ENCODE measurements at places on chromosomes 12 and 14.
A peak's percentile ranks its signal among the peaks of the same experiment; 100 is the strongest.

- no peak for DNase-seq
Measured at GRCh38 chr12:16347391-16348298, at the start of gene MGST1. MGST1 (plus strand) TSS chr12:16347645; CDS start chr12:16354253, 6,608 bp downstream.

- DNase-seq: no peak
Measured at GRCh38 chr12:29893002-29893401, 109.3 kb upstream of the TMTC1 start.

- DNase-seq: no peak
Measured at GRCh38 chr14:52583544-52583943, 30.9 kb downstream of the GPR137C start.

DNA sequence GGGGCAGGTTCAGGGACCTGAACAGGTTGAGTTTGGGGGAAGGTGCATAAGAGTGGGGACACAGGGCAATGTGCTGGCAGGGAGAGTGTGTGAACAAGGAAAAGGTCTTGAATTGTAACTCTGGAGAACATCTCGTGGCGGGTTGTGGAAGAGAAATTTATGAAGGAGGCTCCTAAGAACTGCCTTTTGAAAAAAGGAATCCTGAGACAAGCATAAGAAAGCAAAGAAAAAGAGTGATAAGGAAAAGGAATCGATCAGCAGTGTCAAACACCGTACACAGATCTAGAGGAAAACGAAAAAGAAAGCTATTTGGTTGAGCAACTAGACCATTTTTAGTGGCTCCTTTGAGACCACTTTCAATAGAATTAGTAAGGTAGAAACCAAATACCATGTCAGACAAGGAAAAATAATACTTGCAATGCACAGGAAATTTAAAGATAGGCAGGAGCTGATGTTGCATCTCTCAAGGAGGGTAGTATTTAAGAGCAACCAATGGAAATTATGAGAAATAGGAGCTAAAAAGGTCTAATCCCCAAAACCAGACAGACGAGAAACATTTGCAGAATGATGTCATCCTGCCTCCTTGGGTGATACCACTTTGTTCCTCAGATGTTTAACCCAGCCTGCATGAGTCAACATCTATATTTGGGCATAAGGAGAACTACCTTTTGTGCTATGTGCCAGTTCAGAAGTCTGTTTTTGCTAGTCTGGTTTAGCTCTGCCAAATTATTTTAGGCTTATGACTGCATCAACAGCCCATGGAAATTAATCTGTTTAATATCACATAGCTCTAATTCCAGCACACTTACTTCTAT is 64.5 kb upstream of the STK38L start:
- DNase-seq: peak; percentile 58

DNA sequence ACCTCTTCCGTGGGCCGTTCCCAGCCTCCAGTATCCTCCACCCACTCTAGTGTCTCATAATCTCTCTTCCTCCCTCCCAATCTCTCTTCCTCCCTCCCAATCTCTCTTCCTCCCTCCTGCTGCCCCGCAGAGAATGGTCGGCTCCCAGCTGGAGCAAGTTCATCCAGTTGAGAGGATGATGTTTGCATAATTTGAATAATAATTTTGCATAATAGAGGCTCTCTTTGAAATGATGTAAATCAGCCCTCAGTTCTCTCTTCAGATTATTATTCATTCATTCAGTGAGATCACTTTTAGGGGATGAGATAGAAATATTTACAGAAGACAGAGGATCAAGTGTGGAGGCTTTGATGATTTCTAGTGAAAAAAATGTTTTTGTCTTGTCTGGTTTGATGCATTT is 125.0 kb downstream of the PTPN11 start:
- DNase-seq: no peak

GRCh38 chr14:60537663-60538062 is 28.7 kb downstream of the SIX6 start:
- DNase-seq: no peak

GRCh38 chr12:26135010-26135420 is 10.2 kb upstream of the BHLHE41 start:
- DNase-seq: no peak
